ENCODE measurements at places on chromosomes 4 and X.

- no peak for DNase-seq
Measured at GRCh38 chr4:112377594-112378242, 80.5 kb downstream of the ALPK1 start.

DNA sequence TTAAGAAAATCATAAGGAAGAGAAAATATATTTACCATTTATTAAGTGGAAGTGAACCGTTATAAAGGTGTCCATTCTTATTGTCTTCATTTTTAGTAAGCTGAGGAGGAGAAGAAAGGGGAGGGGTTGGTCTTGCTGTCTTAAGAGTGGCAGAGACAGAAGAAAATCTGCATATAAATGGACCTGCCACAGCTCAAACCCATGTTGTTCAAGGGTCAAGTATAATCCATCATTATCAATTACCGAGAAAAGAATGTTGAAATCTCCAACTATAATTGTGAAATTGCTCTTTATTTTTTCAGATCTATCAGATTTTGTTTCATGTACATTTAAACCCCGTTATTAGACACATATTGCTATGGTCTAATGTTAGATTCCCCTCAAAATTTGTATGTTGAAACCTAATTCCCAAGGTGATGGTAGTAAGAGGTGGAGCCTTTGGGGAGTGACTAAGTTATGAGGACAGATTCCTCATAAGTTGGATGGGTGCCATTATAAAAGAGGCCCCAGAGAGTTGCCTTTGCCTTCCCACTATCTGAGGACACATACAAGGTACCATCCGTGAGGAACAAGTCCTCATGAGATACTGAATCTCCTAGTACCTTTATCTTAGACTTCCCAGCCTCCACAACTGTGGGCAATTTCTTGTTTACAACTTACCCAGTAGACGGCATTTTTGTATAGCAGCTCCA, 58.5 kb upstream of the SMAD1 start:
- no peak for DNase-seq

- DNase-seq: no peak
Measured at GRCh38 chr4:147312376-147313046, 168.4 kb upstream of the EDNRA start.

- DNase-seq: no peak
Measured at GRCh38 chrX:16727637-16728036, 8.2 kb downstream of the SYAP1 start.

- peak; percentile 61 for DNase-seq
Measured at GRCh38 chr4:186688150-186688943, 35.3 kb downstream of the FAT1 start.

GRCh38 chrX:18448416-18448815, 23.0 kb downstream of the CDKL5 start:
- no peak for DNase-seq

GRCh38 chrX:12325171-12325570, 186.9 kb downstream of the FRMPD4 start:
- DNase-seq: no peak

DNA sequence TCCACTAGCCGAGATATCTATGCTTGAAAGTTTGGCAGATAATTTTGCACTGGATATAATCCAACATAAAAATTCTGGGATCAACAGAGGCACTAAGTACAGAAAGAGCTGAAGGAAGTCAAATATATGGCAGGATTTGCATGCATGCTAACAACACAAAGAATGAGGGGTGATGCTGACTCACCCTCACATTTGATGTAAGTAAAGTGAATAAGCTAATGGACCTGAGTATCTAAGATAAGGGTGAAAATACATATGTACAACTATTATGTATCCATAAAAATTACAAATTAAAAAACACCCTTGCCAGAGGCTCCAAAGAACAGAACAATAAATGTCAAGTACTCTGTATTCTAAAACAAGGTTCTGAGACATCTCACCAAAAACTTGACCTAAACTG, 63.8 kb upstream of the PRDX4 start:
- DNase-seq: no peak
